Renal cortical epithelial cell (primary cell): ENCODE measurements at places on chromosomes 11 and 22. TPM values are rescaled to one million over a fixed set of nuclear protein-coding genes. Genes with fewer than 3 reads are reported as not detected.

Gene DBX1
- total RNA-seq = not detected in 2 replicates

Gene NTM
- 0.85 and 6.4 TPM in 2 replicates for total RNA-seq

Gene OR51F1
- total RNA-seq = not detected in 2 replicates

Gene DRG1
- total RNA-seq = 60.2 and 66.2 TPM in 2 replicates

Gene CFAP300
- 2.6 and 11.9 TPM in 2 replicates for total RNA-seq

Gene TRIM22
- 148 and 284 TPM in 2 replicates for total RNA-seq

Gene XKR3
- total RNA-seq = 0.15 TPM in 1 of 2 replicates, not detected in the other

Gene TRPC6
- total RNA-seq = not detected in 2 replicates

Gene LBHD1
- total RNA-seq = 3.9 and 5.0 TPM in 2 replicates

Gene OR8U1
- total RNA-seq = not detected in 2 replicates

Gene CASP5
- total RNA-seq = not detected in 2 replicates

Gene MAPK8IP2
- 0.30 and 0.52 TPM in 2 replicates for total RNA-seq

GRCh38 chr11:35363246-35363801, 56.0 kb downstream of the SLC1A2 start:
- DNase-seq = no peak

DNA sequence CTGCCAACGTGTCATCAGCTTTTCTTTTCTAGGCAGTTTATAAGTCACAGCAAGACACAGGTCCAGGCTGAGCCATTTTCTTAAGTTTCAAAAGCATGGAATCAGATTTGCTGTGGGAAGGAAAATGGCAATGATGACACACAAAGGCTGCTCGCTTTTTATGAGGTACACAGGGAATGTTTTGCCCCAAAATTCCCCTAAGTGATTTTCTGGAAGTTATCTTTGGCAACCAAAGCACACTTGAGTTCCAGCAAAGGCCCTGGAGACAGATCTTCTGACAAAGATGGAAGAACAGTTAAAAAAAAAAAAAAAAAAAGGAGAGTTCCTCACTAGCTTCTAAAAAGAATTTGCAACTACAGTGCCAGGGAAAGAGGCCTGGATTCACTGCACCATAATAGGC, 260.8 kb downstream of the LARGE1 start:
- no peak for DNase-seq

- DNase-seq = no peak
Measured at GRCh38 chr11:33490842-33491370, 209.7 kb downstream of the C11orf91 start.

GRCh38 chr22:26986884-26987283, 329.5 kb downstream of the MIAT start:
- DNase-seq = no peak

- no peak for DNase-seq
Measured at GRCh38 chr22:45524966-45525365, 22.3 kb downstream of the FBLN1 start.

- DNase-seq = no peak
Measured at GRCh38 chr11:76228071-76228874, 22.0 kb upstream of the WNT11 start.

- no peak for DNase-seq
Measured at GRCh38 chr11:117877120-117877784, 794 bp upstream of the FXYD6 start.

DNA sequence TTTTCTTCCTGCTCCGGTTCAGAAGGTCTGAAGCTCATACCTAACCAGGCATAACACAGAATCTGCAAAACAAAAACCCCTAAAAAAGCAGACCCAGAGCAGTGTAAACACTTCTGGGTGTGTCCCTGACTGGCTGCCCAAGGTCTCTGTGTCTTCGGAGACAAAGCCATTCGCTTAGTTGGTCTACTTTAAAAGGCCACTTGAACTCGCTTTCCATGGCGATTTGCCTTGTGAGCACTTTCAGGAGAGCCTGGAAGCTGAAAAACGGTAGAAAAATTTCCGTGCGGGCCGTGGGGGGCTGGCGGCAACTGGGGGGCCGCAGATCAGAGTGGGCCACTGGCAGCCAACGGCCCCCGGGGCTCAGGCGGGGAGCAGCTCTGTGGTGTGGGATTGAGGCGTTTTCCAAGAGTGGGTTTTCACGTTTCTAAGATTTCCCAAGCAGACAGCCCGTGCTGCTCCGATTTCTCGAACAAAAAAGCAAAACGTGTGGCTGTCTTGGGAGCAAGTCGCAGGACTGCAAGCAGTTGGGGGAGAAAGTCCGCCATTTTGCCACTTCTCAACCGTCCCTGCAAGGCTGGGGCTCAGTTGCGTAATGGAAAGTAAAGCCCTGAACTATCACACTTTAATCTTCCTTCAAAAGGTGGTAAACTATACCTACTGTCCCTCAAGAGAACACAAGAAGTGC, 661 bp upstream of the MALAT1 start:
- DNase-seq = peak; percentile 59

GRCh38 chr11:120039039-120039438, 98.9 kb downstream of the TRIM29 start:
- DNase-seq = no peak

DNA sequence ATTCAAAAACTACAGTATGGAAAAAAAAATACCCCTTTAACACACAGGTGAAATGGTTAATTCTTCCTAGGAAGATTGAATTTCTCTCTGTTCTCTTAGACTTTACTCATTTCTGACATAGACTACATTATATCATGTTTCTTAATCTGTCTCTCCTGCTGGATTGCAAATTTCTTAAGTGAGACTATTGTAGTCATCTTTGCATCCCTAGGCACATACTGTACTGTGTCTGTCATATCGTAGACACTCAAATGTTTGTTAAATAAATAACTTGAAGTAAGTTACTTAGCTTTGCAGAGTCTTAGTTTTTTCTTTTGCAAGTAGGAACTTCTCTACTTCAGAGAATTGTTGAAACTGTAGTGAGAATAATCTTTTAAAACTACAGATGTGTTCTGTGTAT, 58.7 kb downstream of the FAM83F start:
- no peak for DNase-seq

GRCh38 chr11:63603180-63603518, 11.1 kb downstream of the PLAAT3 start:
- DNase-seq = no peak

DNA sequence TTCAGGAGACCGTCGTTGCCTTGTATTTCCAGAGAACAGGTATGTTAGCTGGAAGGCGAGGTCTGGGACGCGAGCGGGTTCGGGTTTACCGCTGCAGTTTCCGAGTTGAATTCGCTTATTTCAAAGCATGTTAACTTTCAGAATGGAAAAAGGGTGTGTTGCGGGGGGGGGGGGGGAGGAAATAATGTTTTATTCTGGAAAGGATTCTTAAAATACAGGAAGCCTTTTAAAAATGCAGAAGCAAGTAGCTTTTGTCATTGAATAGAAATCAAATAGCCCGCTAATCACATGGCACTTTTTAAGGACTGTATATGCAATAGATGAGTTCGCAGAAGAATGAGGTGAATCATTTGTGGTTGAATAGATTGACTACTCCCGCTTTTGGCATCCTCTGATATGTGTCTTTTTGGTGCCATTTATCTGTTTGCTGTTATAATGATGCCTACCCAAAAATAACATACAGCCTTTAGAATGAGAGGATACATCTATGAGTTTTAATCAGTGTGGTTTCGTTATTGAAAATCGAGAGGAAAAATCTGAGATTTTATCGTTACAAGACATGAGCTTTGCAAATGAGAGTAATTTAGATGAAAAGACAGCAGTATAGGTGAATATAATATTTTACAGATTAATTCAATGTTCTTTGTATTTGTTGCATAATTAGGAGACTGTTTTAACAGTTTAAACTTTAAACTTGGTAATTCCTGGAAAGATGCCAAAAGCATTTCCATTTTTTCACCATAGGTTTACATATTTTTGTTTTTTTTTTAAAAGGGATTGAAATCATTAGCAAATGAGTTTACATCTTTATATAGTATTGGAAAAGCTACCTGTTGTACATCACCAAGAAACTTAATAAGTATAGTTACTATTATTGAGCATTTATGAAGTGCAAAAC, 1.7 kb downstream of the PDE3B start:
- peak; percentile 34 for DNase-seq

GRCh38 chr11:116513894-116514293, 258.9 kb downstream of the BUD13 start:
- DNase-seq = no peak

DNA sequence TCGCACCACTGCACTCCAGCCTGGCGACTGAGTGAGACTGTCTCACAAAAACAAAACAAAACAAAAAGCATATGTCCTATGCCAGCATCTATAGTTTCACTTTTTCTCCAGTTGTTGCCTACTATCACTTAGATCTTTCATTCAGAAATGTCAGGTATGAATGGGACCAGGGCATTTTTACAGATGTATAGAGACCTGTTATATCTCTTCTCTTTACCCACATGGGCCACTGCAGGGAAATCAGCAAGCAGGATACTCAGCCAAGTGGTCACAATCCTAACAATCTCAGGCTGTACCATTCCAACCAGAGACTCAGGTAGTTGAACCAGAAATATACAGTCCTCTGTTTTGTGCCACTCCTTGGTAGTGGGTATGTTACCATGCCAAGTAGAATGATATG, 16.0 kb upstream of the SREBF2 start:
- no peak for DNase-seq

DNA sequence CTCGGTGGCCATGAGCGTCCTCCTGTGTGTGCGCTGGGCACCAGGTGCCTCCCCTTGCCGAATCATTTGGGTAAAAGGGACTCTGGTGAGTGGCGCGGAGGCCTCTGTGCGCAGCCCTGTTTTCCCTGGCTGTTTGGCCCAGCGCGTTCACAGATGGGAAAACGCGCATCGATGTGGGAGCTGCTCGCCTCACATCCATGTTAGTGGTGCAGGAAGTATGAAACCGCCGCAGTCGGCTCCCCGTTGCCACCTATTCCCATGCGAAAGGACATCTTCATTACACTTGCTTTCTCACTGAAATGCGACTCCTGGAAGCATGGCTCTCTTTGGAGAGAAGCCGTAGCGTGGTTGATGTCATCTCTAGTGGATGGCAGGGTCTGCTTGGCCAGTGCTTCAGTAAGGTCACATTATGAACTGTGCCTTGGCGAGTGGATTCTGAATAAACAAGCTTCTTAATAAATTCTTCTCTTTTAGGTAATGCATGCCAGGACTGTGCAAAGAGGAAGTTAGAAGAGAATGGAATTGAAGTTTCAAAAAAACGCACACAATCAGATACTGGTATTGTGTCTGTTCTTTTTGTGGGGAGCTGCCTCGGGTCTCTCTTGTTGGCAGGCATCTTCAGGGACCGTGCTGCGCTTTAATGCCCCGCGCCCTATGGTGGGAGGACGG, 26.3 kb downstream of the FAM118A start:
- no peak for DNase-seq

- no peak for DNase-seq
Measured at GRCh38 chr22:20052309-20053259, 27.5 kb upstream of the DGCR8 start.

- DNase-seq = no peak
Measured at GRCh38 chr11:26478710-26479109, 93.4 kb downstream of the MUC15 start.

DNA sequence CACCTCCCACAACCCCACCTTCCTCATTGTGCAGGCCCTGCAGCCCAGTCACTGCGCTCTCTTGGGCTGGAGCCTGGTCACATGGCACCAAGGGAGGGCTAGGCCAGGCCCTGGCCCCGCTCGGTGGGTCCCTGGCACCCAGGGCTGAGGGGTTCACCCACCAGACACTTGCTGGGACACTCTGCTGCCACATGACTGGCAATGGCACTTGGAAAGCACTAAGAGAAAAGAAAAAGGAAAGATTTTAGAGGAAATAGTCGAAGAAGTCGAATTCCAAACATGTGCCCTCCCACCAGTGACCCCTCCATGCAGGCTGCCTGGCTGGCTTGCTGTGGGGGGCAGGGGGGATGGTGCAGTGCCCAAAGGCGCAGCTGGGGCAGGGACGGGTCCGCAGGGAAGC, 12.3 kb upstream of the TTLL8 start:
- no peak for DNase-seq

- DNase-seq = no peak
Measured at GRCh38 chr11:1129611-1130160, 28.1 kb upstream of the MUC5AC start.

DNA sequence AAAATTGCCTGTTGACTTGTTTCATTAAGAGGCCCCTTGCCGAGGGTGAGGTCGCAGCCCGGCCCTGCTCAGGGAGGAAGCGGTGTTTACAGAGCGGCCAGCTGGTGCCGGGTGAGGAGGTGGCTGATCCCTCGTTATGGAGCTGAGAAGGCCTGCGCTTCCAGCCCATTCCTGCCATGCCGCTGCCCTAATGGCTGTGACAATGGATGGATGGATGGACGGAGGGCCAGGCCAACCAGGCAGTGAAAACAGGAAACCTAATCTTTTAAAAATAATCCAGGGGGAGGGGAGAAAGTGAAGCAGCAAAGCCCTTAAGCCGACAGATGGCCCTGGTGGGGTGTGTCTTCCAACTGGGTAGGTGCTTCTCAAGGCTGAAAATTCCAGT, 38.5 kb downstream of the BCR start:
- DNase-seq = peak; percentile 84

- no peak for DNase-seq
Measured at GRCh38 chr11:74909812-74910211, 39.1 kb downstream of the XRRA1 start.

- DNase-seq = no peak
Measured at GRCh38 chr22:28115426-28115825, 196.4 kb upstream of the PITPNB start.

GRCh38 chr11:39968071-39968470, 1491.4 kb downstream of the LRRC4C start:
- DNase-seq = no peak

DNA sequence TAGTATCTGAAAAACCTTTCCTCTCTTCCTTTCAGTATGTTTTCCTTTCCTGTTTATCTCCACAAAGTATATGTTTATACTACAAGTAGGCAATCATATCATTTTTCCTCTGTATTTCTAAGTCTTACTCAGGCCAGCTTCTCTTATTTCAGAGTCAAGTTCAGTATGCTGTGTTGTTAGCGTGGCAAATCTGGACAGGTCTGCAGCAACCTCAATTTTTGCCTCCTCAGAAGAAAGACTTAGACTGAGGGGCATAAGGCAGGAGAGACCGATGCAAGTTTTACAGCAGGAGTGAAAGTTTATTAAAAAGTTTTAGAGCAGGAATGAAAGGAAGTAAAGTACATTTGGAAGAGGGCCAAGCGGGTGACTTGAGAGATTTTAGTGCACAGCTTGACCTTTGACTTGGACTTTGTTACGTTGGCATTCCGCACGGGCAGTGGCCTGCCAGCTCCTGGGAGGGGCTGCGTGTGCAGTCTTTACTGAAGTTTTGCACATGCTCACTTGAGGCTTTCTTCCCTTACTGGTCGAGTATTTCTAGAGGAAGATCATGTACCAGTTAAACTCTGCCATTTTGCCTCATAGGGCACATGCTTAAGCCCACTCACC, 343.2 kb downstream of the NTM start:
- no peak for DNase-seq

- peak; percentile 53 for DNase-seq
Measured at GRCh38 chr22:25081409-25081824, 118.2 kb upstream of the CRYBB3 start.

DNA sequence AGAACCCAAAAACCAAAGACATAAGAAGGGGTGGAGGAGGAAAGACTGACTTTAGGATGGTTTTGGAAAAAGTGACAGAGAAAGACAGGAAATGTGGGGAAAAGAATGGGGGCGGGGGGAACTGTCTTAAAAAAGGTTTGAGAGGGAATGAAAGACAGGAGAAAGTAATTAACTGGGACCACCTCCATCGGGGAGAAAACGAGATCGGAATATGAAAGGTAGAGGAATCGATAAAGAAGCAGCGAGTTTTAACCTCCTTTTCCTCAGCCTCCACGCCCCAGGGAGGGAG, 524 bp downstream of the MTMR2 start:
- no peak for DNase-seq
